ENCODE measurements at places on chromosomes 16 and 17.

GRCh38 chr17:17671369-17672129 lies 9.7 kb upstream of the RAI1 start:
- no peak for DNase-seq

DNA sequence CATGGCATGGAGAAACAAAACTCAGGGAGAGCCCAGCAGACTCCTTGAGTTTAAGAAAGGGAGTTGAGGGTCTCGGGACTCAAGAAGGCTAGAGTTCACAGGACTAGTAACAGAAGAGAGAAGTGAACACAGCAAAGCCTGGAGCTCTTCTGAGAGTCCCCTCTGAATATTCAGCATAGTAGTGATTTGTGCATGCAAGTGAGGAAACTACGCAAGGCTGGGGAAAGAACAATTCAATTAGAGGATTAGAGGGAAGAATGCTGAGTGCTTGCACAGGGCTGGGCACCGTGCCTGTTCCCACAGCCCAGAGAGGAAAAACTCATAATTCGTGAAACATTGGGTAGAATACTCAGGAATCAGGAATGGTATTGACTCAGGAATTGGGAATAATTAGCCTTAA lies 540.0 kb upstream of the SALL1 start:
- no peak for DNase-seq

- DNase-seq: no peak
Measured at GRCh38 chr17:66301864-66302741, at the start of gene PRKCA. PRKCA (plus strand) TSS chr17:66302613.

GRCh38 chr17:13671341-13671740 lies 69.6 kb upstream of the HS3ST3A1 start:
- no peak for DNase-seq

- DNase-seq: no peak
Measured at GRCh38 chr16:11611871-11612664, 25.3 kb upstream of the LITAF start.

- DNase-seq: no peak
Measured at GRCh38 chr16:30149250-30149930, 26.4 kb upstream of the MAPK3 start.

GRCh38 chr17:31560616-31561235 lies 169.3 kb downstream of the RAB11FIP4 start:
- DNase-seq: no peak

- DNase-seq: no peak
Measured at GRCh38 chr16:85090873-85091521, 21.3 kb downstream of the CIBAR2 start.

GRCh38 chr17:9195961-9196670 lies 174.8 kb downstream of the NTN1 start:
- DNase-seq: peak; percentile 8

GRCh38 chr16:69917311-69917710 lies 33.8 kb upstream of the CLEC18A start:
- no peak for DNase-seq

DNA sequence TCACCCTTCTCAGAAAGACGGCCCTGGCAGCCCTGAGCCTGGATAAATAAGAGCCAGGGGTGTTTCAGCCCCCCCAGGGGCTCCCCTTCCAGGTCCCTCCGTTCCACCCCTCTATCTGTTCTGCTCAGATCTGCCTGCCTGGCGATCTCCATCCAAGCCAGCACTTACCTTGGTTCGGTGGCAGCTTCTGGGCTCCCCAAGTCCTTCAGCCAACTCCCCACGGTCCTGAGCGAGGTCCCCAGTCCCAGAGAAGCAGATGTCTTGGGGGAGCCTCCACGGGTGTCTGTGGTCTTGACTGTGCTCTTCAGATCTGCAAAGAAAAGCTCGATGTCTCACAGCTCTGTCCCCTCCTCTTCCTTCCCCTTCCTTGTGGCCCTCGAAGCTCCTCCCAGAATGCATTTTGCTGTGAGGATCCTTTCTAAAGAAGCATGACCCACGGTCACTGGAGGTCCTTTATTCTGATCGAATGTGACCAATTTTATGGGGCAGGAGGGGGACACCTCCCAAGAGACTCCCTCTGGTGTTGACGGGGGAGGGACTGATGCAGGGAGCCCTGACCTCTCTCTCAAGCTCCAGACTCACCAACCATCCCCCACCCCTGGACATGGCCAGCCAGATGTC lies at the start of gene PIK3R6:
TSS of gene PIK3R6 (minus strand) at position 314 of the 621 bp plus-strand sequence. CDS start 17,880 bp downstream, outside the sequence.
- DNase-seq: no peak

DNA sequence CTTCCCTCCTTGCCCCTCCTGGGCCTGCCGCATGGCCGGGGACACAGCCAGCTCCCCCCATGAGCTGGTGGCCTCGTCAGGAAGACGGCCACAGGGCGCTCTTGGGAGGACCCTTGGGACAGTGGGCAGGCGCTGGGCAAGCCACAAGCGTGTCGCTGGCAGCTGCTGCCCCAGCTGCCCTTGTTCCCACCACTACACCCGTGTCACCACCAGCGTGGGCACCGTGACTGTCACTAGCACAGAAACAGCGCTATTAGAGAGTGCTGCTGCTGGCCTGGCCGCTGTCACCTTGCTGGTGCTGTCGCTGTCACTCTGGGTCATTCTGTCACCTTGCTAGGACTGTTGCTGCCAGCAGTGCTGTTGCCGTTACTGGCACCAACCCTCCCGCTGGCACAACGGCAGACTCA lies 47.2 kb downstream of the ZFPM1 start:
- no peak for DNase-seq

GRCh38 chr17:1986783-1987451 lies 38.2 kb downstream of the RTN4RL1 start:
- no peak for DNase-seq
